ENCODE measurements at places on chromosomes 2 and 18.

DNA sequence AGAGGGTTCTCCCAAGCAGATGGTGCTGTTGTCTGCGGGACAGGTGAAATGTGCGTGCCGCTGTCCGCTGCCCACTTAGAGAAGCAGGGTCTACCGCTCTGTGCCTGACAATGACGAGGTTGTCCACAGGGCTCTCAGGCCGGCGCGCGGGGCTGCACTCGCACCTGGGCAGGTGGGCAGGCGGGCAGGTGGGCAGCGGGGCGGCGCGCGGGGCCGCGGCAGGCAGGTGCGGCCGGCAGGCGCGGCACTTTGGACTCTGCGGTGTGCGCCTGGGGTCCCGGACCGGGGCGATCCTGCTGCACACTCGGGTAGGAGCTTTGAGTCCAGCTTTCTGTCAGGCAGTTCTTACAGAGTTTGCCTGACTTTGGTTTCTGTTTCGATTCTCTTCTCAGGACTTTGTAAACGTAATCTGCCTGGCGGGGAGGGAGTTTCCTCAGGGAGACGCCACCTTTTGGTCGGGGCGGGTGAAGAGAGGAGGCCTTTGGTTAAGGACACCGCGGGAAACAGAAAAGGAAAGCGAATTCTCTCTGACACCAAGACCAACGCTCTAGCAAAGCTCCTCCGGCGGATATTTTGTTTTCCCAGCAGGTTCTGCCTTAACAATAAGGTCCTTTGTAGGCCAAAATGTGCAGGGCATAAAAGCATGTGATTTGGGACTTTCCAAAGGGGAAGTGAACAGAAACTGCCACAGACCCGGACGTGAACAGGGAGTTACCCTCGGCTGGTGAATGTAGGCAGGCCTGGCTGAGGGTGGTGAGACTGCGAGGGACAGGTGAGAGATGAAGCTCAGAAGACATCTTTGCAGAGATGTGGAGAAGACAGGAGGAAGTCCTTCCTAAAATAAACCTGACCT is at the start of gene IFIH1:
TSS of gene IFIH1 (minus strand) at position 357 of the 853 bp plus-strand sequence. CDS start 377 bp downstream, outside the sequence.
- DNase-seq = peak; percentile 88

DNA sequence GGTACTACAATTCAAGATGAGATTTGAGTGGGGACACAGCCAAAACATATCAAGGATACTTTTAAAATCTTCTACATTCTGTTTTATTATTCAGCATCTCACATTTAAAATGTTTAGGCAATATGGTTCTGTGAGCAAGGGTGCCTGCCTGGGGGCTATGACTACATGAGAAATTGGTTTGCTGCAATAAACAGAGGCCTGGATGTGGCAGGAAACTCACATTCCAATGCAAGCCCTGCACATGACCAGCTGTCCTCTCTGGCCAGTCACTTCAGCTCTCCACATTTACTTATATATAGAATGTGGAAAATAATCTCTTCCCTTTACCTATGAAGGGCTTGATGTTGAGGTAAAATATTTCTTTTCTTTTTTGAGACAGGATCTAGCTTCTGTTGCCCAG is 193.4 kb downstream of the LRRTM1 start:
- no peak for DNase-seq

DNA sequence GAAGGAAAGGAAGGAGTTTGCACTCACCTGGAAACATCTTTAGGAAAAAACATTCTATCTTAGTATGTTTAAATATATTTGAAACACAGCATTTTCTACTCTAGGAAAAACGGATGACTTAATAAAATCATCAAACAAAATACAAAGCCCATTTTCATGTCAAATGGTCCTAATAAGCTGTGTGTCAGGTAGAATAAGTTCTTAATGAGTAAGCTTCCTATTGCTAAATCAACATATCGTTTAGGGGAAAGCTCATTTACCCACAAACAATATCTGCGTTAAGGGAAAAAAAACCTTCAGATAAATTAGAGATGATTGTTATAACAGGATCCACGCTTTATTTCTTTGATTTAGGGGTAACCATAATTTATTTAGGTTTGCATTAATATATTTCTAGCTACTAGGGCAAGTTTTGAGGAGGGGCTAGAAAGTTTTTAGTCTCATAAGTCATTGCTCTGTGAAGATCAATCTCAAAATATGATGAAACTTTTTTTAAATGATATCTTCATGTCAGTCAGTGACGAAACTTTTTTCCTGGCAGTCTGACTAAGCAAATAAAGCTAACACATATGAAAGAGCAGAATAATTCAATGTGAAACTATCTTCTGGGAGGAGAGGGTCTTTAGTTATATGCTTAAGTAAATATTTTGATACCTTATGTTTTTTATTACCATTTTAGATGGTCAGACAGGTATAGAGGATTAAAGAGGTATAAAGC is 147.1 kb downstream of the WDSUB1 start:
- DNase-seq = no peak

- DNase-seq = no peak
Observed at GRCh38 chr2:109005686-109006204, 16.7 kb upstream of the EDAR start.

DNA sequence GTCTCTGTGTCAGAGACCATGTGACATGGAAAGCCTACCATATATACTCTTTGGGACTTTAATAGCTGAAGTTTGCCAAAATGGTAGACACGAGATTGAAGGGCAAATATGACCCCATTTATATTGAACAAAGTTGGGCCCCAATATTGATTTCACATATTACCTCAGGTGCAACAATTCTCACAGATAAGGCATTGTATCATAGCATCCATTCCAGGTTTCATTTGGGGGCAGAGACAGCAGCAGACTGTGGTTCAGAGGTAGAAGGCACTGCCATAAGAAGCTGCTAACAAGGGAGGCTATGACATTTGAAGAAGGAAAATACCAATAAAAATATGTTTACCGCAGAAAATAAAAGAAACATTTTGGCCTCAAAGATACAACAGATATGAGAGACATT is 419.2 kb downstream of the LRRTM4 start:
- DNase-seq = no peak

DNA sequence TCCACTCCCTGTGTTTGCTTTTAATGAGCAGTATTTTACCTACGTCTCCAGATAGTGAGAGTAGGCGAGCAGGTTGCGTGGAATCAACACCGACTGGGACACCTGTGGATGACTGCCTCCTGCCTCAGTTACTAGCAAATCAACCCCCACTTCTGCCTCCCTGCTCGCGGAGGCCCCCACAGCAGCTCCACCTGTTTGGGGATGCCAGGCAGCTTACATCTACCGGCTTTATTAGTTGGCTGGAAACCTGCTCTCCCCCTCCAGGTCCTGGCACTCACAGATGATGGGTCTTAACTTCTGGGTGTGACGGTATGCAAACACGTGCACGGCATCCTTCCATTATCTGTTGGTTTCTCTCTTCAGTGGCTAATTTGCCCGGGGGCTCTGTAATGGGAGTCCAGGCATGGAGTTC is 164.4 kb upstream of the SESTD1 start:
- DNase-seq = no peak

DNA sequence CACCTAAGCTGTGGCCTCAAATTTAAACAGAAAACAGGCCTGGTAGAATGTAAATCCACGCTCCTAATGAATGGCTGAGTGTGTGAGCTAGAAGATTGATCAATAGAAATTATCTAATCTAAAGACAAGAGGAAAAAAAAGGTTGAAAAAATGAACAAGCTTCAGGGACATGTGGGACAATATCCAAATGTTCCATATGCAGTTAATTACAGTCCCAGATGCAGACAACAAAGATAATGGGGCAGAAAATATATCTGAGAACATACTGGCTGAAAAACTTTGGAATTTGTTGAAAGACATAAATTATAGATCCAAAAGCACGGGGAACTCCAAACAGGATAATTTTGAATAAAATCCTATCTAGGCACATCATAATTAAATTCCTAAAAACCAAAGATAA is 186.7 kb upstream of the SIX2 start:
- DNase-seq = no peak

- no peak for DNase-seq
Observed at GRCh38 chr2:231568785-231569435, 23.8 kb upstream of the TEX44 start.

GRCh38 chr2:186726938-186727337 is 33.1 kb downstream of the FAM171B start:
- no peak for DNase-seq

DNA sequence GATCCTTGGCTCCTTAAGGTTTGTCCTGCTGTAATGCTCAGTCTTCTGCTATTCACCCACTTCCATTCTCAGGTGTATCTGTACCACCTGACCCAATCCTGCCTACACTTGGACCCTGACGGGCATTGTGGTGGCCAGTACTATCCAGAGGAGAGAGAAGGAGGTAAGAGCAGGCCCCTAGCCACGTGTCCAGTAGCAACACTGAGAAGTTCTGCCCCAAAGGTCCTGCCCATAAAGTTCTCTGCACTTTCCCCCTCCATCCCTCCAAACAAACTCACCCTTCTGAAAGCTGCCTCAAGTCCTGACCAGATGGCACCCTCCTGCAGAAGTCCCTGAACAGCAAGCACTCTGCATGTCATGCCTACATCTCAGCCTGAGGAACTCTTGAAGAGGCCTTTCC is 18.3 kb downstream of the TTC32 start:
- DNase-seq = peak; percentile 19

DNA sequence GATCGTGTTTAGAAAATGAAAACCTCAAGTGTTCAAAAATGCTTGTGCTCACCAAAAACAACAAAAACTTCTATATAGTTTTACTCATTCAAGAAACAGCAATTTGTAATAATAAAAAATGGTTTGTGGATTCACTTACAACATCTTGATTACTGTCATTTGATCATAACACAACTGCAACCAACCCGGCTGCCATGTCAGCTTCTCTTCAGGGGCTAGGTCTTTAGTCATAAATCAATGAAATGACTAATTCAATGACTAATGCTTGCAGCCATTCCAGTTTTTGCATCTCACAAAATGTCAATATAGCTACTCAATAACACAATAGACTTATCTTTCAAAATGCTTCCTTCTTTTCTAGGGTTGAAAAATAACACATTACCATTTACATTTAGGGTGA is 128.0 kb downstream of the OLA1 start:
- peak; percentile 51 for DNase-seq

Data from activated CD8-positive, alpha-beta memory T cell treated with anti-CD3 and anti-CD28 coated beads, Interleukin-2, amount 10 ng/mL, durations not matched to agents 7 days and 5 days (primary cell).